ENCODE measurements at places on chromosomes 2 and 18.
A peak's percentile ranks its signal among the peaks of the same experiment; 100 is the strongest.

GRCh38 chr2:143601828-143602227 lies 472.6 kb downstream of the ARHGAP15 start:
- no peak for DNase-seq

DNA sequence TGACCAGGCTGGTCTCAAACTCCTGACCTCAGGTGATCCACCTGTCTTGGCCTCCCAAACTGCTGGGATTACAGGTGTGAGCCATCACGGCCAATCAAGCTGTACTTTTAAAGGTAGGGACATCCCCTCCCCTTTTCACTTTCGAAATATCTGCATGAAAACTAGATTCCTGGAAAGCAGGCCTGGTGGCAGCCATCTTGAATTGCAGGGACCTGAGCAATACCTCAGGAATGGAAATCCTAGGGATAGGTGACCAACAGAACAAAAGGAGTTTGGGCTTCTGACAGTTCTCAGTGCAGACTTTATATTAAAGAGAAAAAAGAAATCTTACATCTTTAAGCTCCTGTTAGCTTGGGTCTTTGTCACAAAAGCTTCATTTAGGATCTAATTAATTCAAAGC lies 62.6 kb downstream of the KLF7 start:
- DNase-seq: no peak

- DNase-seq: no peak
Observed at GRCh38 chr2:221563270-221563985, 8.7 kb downstream of the EPHA4 start.

- no peak for DNase-seq
Observed at GRCh38 chr18:67104700-67105284, 411.7 kb downstream of the DSEL start.

DNA sequence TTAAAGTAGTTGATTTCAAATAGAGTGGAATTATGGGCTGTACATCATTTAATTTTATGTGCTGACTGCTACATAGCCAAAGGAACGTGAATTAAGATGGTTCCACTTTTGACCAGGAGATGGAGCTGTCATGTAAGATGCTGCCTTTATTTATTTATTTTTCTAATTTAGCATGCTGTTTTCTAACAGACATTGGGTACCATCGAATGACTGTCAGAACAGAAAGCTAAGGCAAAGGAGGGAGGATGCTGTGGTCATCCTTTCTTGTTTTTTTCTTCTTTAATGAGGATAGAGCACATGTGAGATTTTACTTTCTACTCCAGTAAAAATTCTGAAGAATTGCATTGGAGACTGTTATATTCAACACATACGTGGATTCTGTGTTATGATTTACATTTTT lies at the start of gene SCN2A:
Gene SCN2A, plus strand, starts transcription at position 185 of the 400 bp plus-strand sequence. CDS start 56,410 bp downstream, outside the sequence.
- DNase-seq: no peak

GRCh38 chr18:60894254-60894945 lies 438.8 kb upstream of the CDH20 start:
- DNase-seq: no peak

DNA sequence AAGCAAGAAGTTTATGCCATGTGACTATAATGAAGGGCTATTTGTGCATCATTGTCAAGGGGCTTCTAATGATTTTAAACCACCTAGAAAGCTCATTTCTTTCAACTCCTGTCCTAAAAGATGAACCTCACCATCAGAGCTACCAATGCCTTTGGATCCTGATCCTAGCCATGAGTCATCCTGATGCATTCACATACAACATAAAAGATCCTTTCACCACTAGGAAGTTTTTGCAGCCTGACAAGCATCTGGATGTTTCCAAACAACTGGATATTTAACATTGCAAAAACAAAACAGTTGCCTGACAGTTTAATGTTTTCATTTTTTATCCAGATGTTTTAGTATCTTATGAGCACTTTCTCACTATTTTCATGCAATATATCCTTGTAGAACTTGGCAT lies 425.3 kb downstream of the MBD2 start:
- DNase-seq: no peak

GRCh38 chr2:8255448-8255800 lies 426.4 kb upstream of the ID2 start:
- DNase-seq: no peak

DNA sequence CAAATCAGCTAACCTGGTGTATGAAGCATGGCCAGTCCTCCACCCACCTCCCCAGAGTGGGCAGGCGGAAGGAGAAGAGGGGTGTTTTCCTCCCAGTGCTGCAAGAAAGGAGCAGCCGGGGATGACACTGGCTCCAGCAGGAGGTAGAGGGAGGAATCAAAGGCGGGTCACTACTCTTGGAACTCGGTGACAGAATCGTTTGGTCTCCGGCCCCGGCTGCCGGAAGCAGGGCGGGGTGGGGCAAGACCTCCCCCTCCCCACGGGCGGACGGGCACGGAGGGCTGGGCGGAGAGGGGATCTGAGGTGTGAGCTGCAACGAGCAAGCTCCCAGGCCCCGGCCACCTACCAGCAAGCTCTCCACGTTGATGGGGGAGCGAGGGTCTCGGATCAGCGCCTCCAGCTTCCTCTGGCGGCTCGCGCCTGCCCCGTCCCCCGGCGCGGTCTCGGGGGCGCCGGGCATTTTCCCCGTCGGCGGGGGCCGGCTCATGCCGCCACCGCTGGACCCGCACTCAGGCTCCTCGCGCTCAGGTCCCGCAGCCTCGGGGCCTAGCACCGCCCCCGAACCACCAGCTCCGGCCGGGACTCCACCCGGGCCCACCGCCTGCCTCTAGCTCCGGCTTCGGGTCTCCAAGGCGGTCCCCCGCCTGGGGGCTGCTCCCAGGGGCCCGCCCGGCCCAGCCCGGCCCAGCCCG lies 640 bp downstream of the ROCK2 start:
- peak; percentile 18 for DNase-seq

DNA sequence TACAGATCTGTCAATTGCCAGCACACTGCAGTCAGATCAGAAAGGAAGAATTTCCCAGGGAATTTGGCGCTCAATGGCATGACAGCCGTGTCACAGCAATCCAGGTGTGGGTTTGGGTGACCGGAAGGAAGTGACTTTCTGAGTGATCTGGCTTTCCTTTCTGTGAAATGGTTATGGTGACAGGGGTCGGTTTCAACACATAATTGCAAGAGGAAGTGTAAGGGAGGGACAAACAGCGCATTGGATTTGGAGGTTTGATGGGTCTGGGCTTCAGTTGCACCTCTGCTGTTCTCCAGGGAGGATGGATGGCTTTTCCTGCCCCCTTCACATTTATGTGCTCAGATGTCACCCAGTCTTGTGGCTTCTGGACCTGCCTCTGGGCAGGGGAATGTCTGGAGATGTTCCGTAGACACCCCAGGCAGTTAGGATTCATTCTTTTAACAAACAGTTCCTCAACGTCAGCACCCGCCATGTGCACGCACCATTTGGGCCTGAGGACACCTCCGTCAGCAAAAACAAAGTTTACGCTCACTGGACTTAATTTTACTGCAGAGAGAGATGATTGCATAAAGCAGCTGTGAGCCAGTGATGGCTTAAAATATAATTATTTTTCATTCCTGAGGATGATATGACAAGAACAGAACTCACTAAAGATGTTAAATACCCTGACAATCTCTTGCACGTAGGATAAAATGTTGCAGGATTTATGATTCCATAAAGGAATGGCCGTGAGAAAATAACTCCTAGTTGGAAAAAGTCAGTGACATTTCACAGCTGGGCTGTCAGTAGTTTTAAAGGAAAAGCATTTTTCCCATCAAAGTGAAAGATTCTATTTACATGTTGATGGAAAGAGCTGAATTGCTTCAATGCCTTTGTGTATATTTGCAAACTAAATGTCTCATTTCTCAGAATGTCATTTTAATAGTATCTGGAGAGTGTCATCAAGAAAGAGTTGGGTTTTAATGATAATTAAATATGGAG lies 36.9 kb downstream of the MBP start:
- DNase-seq: no peak

DNA sequence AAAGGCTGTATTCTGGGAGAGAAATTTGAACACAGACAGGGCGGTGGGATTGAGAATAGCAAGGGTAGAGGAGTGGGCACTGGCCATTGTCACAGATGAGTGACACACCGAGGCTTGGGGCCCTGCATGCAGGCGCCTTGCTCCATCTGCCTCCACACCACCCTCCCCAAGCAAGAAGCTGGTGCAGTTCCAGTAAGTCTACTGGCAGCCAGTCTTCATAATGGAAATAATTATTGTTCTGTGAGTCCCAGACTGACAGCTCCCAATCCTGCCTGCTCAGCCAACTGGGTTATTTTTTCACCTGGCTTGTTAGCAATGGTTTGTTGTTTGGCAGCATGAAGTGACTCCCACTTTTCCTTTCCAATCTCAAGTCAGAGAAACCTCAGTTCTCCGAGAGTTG lies 13.0 kb downstream of the TTC32 start:
- no peak for DNase-seq

DNA sequence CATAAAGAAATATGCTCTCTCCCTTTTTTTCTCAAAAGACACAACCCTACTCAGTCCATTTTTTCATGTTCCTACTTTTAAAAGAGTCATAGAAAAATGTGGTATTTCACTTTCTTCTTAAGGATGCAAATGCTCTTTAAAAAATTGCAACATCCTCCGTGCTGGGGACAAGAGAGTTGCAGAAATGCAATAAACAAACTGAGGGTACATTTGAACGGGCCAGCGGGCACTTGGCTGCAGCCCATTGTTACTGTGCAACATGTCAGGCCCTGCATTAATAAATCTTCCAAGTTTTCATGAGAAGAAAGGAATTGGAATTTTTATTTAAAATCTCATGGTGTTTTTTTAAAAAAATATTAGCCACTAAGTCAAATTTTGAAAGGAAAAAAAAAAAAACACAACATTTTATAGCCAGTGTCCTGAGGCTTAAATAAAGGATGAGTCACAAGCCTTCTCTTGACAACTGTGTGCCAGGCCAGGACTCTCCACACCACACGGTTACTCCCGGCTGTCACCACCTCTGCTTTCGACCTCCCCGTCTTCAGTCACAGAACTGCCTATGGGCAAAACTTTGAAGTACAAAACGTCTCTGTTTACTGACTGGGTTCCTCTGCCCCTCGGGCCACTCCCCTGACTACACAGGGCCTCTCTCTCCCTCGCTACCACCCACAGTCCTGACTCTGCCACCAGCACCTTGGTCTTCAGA lies 57.5 kb upstream of the MFF start:
- DNase-seq: no peak

- DNase-seq: no peak
Observed at GRCh38 chr18:29457316-29457889, 1280.5 kb upstream of the CDH2 start.

GRCh38 chr2:160213511-160213910 lies 13.4 kb upstream of the ITGB6 start:
- no peak for DNase-seq

DNA sequence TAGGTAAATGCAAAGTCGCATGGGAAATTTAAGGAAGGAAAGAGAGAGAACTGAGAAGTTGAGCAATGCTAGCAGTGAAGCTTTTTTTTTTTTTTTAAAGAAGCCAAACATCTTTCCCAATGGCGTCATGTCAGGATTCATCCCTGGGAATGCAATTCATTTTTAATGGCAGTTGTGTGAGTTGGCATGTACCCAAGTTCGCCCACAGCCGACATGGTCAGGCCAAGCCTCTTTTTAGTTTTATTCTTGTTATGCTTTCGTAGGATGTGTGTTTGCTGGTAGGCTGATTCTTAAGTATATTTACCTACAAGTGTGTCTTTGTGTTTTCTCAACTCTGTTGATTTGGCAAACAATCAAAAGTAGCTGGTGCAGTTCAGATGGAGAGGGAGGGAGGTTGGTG lies 127.6 kb upstream of the ITGA6 start:
- DNase-seq: no peak

GRCh38 chr2:85987266-85988174 lies 98.7 kb upstream of the ST3GAL5 start:
- no peak for DNase-seq

- DNase-seq: no peak
Observed at GRCh38 chr2:197677483-197677882, 2.1 kb upstream of the RFTN2 start.

- no peak for DNase-seq
Observed at GRCh38 chr2:102387763-102388546, 32.4 kb downstream of the IL18R1 start.

DNA sequence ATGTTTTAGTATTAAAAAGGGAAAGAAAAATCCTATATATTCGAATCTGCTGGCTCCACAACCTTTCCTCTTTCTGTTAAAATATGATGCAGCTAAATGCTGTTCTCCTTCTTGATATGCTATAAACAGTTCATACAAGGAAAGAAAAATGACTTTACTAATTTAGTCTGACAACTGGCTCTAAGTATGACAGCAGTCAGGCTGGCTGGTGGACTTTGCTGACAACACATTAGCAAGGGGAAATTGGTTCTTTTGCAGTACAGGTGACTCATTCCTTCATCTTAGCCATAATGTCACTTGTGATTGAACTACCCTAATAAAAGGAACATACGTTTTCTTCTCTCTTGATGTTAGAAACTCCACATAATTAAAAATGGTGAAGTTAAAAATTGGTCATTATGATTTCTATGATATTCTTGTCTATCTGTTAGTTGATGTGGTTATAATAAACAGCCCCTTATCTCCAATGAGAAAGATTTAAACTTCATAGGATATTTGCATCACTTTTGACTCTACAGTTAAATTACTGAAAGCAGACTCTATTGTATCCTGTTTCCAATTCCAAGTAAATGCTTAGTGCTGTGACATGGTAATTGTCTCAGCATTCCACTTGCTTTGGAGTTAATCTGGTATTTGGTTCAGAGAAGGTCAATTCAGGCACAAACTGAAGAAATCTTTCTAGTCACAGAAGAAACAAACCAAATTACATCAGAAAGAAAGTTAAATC lies 315.3 kb upstream of the GULP1 start:
- no peak for DNase-seq

- DNase-seq: no peak
Observed at GRCh38 chr2:109222825-109223471, 93.9 kb downstream of the SH3RF3 start.

DNA sequence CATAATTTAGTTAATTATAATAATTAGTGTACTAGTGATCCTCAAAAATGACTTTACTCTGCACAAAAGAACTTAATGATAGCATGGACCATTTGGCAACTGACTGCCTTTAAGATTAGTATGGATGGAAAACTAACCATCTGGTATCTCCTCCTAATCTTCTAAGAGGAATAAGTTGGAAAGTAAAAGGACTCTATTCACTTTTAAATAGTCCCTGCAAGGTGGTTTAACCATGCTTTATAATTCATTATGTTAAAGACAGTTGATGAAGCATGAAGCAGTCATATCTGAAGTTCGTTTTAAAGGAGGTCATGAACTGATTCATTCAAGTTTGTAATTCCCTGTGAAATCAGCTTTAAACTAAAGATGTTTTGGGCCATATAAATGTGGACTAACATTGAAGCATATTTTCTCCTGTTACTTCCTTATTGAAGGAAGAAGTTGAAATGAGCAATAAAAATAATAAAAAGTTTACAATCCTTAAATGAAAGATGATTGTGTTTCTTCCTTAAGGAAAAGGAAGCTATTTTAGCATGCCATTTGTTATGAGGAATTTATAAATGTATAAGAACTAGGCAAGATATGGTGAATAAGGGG lies 446.0 kb downstream of the XIRP2 start:
- DNase-seq: no peak

DNA sequence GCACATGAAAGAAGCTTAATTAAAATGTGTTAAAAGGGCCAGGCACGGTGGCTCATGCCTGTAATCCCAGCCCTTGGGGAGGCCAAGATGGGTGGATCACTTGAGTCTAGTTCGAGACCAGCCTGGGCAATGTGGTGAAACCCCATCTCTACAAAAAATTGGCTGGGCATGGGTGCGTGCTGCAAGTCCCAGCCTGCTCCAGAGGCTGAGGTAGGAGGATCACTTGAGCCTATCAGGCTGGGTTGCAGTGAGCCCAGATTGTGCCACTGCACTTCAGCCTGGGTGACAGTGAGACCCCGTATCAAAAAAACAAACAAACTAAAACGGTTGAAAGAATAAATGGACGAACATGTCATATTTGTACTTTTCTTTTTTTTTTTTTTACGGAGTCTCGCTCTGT lies 26.0 kb downstream of the REL start:
- DNase-seq: no peak

GRCh38 chr2:55422876-55423665 lies 3.4 kb upstream of the CCDC88A start:
- DNase-seq: no peak

All from activated CD4-positive, CD25-positive, alpha-beta regulatory T cell (primary cell).